Omental fat pad (tissue), 4 donors: ENCODE measurements at places on chromosomes 5 and 9. TPM values are rescaled to one million over a fixed set of nuclear protein-coding genes. Genes with fewer than 3 reads are reported as not detected.

Gene HNRNPK
- total RNA-seq = 422 TPM

GRCh38 chr5:139642213-139642612, 5.9 kb upstream of the CXXC5 start:
- DNase-seq = no peak

DNA sequence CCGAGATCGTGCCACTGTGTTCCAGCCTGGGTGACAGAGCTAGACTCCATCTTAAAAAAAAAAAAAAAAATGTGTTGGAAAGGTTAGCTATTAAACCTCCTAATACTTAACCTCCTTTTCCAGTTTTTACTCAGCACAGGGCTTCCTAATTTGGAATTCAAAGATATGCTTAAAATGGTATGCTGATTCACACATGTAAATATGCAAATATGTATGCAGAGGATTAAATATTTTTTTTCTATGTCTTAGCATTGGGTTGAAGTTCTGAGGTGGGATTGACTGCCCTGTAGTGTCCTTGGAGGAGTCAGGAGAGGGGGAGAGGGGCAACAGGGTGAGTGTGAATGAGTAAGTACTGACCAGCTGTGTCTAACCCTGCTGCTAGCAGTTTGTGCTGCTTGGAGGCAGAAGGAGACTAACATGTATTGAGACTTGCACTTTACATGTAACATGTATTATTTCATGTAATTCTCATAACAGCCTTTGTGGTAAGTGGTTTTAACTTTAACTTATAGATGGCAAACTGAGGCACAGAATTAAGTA, 63.2 kb downstream of the SLC44A1 start:
- DNase-seq = no peak

- no peak for DNase-seq
Observed at GRCh38 chr9:128384801-128385495, 13.8 kb downstream of the URM1 start.

Gene CDHR2
- not detected for total RNA-seq

DNA sequence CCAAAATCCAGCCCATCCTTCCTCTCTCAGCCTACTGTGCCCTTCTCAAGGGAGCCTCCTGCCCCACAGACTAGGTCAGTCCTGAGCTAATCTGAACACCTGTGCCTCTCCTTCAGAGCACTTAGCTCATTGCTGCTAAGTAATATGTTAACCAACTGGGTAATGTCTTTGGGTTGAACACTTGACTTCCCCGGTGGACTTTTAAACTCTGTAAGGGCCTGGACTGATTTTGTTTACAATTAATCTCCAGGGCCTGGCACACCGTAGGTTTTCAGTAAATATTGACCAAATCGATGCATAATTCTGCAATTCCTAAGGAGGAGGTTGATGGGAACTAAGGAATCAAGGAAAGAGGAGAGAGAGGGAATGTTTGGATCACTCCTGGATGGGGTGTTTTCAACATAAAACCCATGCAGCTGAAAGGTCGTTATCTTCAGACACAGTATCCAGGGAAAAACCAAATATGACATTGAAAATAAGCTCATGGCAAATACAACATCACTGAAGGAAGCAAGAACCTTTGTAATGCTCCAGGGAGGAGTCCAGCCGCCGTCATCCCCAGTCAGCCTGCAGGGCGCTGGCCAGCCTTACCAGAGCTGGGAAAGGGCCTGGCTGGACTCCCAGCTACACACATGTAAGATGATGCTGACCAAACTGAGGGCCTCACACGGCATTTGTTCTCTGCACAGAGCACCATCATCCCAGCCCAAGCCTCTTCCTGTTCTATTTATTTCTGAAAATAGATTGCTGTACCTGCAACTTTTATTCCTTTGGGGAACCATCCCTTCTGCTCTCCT, 166.3 kb downstream of the C5orf15 start:
- DNase-seq = no peak

- DNase-seq = no peak
Observed at GRCh38 chr5:140225396-140225795, 50.4 kb downstream of the CYSTM1 start.

DNA sequence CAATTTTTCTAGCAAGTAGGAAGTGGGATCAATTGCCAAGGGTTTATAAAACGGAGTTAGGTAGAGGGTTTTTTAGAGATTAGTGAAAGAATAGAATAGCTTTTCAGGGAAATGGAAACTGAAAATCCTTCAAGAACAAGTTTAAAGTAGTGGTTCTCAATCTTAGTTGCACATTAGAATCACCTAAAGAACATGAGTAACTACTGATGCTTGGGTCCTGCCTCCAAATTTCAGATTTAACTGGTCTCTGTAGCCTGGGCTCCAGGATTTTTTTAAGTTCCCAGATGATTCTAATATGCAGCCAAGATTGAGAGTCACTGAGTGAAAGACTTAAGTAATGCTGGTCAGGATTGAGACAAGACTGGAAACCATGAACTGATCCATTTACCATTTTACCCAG, 20.5 kb downstream of the ELOVL7 start:
- DNase-seq = no peak

- DNase-seq = no peak
Observed at GRCh38 chr5:7779019-7780005, 71.6 kb downstream of the CFAP90 start.

GRCh38 chr9:119794836-119795235, 425.6 kb upstream of the BRINP1 start:
- DNase-seq = no peak

DNA sequence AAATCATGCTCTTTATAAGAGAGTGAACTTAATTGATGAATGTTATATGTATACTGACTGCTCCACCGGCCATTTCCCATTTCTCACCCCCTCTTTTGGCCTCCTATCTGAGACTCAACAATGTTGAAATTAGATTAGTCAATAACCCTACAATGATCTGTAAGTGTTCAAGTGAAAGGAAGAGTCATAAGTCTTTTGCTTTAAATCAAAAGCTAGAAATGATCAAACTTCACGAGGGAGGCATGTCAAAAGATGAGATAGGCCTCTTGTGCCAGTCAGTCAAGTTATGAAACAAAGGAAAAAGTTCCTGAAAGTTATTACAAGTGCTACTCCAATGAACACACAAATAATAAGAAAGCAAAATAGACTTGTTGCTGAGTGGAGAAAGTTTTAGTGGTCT, 83.1 kb downstream of the NLN start:
- no peak for DNase-seq

Gene FAM200C
- total RNA-seq = 0.84 TPM
